Right renal cortex interstitium (tissue), 3 donors: ENCODE measurements at places on chromosomes 11 and 22. TPM values are rescaled to one million over a fixed set of nuclear protein-coding genes. Genes with fewer than 3 reads are reported as not detected.

Gene FAM118B
- polyA plus RNA-seq, result 31.6 TPM

Gene TRIM6
- polyA plus RNA-seq, result 50.1 TPM

Gene CCDC179
- not detected for polyA plus RNA-seq

Gene F2
- polyA plus RNA-seq, result 0.35 TPM

Gene DGCR6
- polyA plus RNA-seq, result 10.0 TPM

GRCh38 chr11:9619971-9620370 lies 43.9 kb upstream of the SWAP70 start:
- no peak for DNase-seq

GRCh38 chr11:11313426-11313825 lies 39.6 kb downstream of the CSNK2A3 start:
- DNase-seq, result no peak

- no peak for DNase-seq
Observed at GRCh38 chr11:93737904-93738612, 3.2 kb downstream of the TAF1D start.

DNA sequence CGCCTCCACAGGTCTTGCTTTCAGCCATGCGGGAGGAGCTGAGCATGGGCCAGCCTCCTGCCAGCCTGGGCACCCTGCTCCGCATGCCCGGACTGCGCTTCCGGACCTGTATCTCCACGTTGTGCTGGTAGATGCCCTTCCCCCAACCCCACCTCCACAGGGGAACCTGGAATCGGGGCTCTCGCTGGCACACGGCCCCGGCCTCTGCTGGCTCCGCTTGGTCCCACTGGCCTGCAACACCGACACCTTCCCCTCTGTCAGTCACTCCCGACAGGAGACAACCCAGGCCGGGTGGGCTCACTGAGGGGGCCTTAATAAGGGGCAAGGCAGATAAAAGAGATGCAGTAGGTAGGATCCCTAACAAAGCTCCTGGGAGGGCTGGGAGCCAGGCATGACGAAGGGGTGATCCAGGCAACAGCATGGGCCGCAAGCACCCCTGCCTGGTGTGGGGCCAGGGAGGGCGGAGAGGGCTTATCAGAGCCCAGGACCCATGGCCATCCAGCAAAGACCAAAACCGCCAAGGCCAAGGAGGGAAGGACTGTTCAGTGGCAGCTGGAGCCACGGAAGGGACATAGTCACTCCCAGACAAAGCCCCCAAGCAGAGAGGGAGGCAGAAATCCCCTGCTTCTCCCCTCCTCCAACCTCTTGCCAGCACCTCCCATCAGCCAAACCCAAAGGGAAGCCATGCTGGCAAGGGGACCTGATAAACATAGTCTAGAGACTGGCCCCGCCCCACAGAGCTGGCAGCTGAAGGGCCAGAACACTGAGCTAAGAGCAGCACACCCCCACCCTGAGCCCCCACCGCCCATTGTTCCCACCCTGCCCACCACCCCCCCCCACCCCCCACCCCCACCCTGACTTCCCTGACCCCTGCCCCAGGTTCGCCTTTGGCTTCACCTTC lies 8.0 kb downstream of the SLC22A12 start:
- no peak for DNase-seq

DNA sequence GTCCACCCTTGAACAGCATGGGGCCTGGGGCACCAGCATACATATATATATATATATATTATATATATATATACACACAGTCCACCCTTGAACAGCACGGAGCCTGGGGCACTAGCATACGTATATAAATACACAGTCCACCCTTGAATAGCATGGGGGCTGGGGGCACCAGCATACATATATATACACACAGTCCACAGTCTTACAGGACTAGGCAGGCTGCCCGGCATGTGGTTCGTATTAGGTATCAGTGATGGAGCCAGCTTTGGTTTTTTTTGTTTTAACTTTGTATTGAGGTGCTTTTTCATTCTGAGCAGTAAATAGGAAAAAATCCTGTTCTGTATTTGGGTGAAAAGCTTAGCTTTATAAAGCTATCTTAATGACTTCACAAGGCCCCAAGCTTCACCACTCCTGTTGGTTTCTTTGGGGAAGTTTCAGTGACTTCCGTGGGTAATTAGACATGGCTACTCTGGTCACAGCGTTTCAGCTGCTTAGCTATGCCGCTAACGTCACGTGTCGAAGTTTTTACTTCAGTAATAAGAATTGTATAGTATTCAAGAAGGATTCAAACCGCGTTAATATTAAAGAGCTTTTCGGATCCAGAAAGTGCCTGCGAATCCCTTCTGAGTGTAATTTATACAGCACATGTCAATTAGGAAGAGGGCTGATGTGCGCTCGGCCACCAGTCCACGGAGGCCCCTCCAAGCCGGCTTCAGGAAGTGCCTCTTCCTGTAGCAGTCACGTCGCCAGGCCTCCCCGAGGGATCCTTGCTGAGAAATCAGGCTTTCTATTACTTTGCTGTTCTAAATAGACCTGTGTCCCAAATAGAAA lies 179.7 kb downstream of the TBC1D22A start:
- DNase-seq, result no peak

- DNase-seq, result no peak
Observed at GRCh38 chr11:134949121-134950090, 537.4 kb upstream of the B3GAT1 start.

DNA sequence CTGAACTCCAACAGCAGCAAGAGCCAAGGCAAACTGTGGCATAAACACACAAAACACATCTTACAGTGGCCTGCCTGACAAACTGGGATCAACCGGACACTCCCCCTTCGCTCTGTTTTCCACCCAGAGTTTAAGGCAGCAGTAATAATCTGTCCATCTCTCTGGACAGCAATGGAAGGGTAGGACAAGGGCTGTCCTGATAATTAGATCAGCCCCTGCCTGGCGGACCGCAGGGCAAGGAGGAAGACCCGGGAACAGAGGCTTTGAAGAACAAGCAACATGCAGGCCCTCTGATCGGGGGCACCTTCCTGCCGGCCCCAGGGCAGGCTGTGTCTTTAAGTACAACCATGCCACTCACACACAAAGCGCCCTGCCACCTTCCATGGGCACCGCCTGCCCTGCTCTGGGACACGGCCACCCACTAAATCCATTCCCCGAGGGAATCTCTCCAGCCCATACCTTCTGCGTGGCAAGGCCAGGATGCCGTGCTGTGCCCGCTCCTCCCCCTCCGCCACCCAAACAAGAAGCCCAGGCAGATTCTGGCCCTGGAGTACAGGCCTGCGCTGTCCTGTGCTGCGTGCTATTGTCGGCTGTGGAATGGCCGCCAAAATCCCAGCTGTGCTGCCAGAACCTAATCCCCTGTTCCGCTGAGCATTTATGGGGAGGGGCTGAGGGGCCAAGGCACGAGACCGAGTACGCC lies 38.8 kb downstream of the NUMA1 start:
- peak; percentile 62 for DNase-seq
